ENCODE measurements at places on chromosomes 11 and 22. TPM values are rescaled to one million over a fixed set of nuclear protein-coding genes. Genes with fewer than 3 reads are reported as not detected.
A peak's percentile ranks its signal among the peaks of the same experiment; 100 is the strongest.

RNF141 gene
- 21.8 TPM for total RNA-seq

DNA sequence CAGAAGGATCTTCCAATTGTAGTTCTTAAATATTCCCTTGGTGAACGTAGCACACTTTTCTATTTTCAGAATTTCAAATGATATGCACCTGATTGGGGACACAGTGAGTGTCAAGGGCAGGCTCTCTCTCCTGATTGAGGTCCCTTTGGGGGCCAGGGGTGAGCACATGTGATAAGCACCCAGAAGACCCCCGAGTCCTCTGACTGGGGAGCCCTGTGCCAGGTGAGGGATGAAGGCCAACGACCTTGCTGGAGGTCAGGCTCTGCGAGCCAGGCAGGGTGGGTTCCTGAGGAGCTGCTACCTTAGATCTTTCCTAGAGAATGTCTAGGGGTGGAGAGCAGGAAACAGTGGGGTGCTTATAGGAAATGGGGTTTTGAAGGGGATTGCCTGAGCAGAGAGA lies 1253.9 kb downstream of the BRD1 start:
- no peak for DNase-seq
- peaks cover 2% of the 10 kb centered on the region for H3K4me1 ChIP-seq
- no peak overlapping the region for H3K4me3 ChIP-seq
- H3K27me3 ChIP-seq = peaks cover 25% of the 10 kb centered on the region
- peaks cover 2% of the 10 kb centered on the region for H3K36me3 ChIP-seq

POU2AF3 gene
- total RNA-seq = not detected

DNA sequence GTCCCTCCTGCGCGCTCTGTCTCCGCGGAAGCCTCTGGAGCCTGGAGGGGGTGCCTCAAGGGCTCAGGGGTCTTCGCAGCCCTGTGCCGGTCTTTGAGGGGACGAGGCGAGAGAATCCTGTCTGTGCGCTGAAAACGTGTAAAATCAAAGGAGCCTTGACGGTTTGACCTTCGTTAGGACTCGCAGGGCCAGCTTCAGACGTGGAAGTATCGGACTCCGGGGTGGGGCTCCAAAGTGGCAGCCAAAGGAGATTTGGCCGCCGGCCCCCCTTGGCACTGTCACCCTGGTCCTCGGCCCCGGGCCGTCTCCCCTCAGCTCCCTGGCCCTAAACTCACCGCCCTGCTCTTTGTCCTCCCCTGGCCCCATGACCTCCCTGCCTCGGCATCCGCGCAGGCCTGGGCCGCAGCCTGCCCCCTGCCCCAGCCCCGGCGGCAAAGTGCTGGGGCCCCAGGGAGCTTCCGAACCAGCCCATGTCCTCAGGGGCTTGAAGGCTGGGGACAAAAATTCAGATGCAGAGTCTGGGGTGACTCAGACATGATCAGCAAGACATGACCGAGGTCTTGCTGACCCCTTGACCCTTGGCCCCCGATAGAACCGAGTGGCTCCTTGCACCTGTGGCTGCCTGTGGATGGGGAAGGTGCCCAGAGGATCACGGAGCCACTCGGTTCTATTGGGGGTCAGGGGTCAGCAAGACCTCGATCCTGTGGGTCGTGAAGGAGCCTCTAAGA lies 6.9 kb upstream of the PHRF1 start:
- no peak overlapping the region for H3K27ac ChIP-seq
- peak overlapping the region; percentile 71 for H3K4me3 ChIP-seq
- DNase-seq = no peak
- no peaks in the 10 kb centered on the region for H3K27me3 ChIP-seq
- H3K4me1 ChIP-seq = peaks cover 7% of the 10 kb centered on the region
- no peaks in the 10 kb centered on the region for H3K36me3 ChIP-seq

MMP3 gene
- not detected for total RNA-seq

GRCh38 chr22:19756288-19757128 lies 4.1 kb upstream of the TBX1 start:
- peak overlapping the region; percentile 9 for H3K4me3 ChIP-seq
- H3K36me3 ChIP-seq = no peaks in the 10 kb centered on the region
- H3K4me1 ChIP-seq = peaks cover 32% of the 10 kb centered on the region
- no peak overlapping the region for H3K27ac ChIP-seq
- peak; percentile 83 for DNase-seq

- H3K27me3 ChIP-seq = no peaks in the 10 kb centered on the region
- no peak overlapping the region for H3K27ac ChIP-seq
- H3K36me3 ChIP-seq = no peaks in the 10 kb centered on the region
- no peak for DNase-seq
These were observed 39.1 kb downstream of the TCIRG1 start for GRCh38 chr11:68077617-68078582.

LMO2 gene
- not detected for total RNA-seq

DNA sequence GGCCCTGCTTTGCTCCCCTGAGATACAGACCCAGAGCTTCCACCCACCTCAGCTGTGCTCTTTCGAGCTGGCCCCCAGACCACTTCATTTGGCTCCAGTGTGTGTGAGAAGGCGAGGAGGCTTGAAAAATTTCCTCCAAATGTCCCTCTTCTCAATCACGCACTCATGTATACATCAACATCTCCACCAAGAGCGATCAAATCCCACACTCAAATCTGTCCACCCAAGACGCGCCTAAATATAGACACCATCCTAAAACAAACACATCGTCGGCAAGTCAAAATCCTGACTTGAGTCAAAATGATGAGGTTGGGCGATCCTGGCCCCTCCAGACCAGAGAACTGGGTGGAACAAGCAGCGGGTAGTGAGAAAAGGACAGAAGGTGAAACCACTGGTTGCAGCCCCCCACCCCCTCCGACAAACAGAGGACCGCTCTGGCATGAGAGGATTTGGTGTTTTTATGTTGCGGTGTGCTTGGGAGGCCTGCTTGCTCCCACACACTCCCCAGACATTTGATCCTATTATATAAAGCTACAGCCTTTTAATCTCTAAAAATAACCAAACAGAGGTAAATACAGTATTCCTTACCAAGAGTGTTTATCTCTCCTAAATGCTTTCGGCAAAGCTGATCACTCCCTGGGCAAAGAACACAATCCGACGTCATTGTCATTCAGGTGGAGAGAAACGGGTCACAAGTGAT lies 10.2 kb downstream of the MN1 start:
- no peaks in the 10 kb centered on the region for H3K4me1 ChIP-seq
- no peaks in the 10 kb centered on the region for H3K36me3 ChIP-seq
- no peak overlapping the region for H3K27ac ChIP-seq

DNA sequence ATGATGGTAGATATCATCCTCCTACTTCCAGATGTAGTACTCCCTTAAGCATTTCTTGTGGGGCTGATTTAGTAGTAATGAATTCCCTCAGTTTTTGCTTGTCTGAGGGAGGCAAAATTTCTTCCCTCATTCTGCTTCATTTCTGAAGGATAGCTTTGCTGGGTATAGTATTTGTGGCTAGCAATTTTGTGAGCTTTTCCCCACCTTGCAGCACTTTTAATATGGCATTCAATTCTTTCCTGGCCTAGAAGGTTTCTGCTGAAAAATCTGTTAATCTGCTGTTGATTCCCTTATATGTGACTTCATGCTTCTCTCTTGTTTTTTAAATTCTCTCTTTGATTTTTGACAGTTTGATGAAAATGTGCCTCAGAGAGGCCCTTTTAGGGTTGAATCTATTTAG lies 50.4 kb downstream of the KCNQ1OT1 start:
- no peak overlapping the region for H3K4me3 ChIP-seq
- H3K27ac ChIP-seq = no peak overlapping the region
- no peaks in the 10 kb centered on the region for H3K27me3 ChIP-seq
- H3K36me3 ChIP-seq = peaks cover 33% of the 10 kb centered on the region

C11orf86 gene
- not detected for total RNA-seq

DNA sequence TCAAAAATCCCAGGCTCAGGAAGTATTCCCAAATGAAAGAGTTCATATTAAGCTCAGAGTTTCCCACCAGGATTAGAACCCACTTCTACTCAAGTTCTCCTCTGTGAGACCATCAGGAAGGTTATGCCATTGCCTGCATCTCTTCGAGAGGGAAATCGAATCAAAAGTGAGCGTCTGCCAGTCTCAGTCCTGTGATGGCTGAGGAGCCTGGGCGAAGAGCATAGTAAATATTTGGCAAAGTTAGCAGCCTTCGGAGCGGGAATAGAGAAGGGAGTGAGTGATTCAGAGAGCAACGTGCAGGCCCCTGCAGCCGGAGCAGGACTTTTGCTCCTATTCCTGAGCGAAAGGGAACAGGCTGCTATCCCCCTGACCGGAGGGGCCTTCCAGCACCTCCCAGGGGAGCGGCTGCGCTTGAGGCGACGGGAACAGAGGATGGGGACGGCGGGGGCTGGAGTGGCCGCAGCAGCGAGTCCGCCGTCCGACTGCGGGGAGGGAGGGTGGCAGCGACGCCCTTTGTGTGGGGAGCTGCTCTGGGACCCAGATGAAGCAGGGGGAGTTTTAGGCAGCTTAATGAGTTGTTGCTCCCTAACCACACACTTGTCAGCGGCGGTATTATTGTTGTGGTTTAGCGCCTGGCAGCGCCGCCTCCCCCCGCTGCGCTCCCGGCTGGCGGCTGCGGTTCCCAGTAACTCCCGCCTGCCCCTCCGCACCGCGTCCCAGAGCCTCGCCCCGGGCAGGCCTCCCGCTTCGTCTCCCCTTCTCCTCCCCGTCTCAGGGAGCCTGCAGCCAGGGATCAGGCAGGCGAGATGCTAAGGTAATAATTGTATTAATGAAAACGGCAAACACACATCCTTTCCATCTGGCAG lies 21.7 kb upstream of the NRGN start:
- H3K36me3 ChIP-seq = no peaks in the 10 kb centered on the region
- H3K4me1 ChIP-seq = peaks cover 23% of the 10 kb centered on the region
- DNase-seq = peak; percentile 54
- peak overlapping the region; percentile 58 for H3K4me3 ChIP-seq
- H3K27ac ChIP-seq = no peak overlapping the region

OR5L1 gene
- not detected for total RNA-seq

Data from activated naive CD4-positive, alpha-beta T cell treated with anti-CD3 and anti-CD28 coated beads for 36 hours (primary cell).